ENCODE measurements at places on chromosomes 4 and X. TPM values are rescaled to one million over a fixed set of nuclear protein-coding genes. Genes with fewer than 3 reads are reported as not detected.

Gene DGKK
- not detected for total RNA-seq

Gene CLGN
- 40.8 TPM for total RNA-seq

Gene ARHGAP10
- 36.1 TPM for total RNA-seq

Gene HAUS7
- 10.5 TPM for total RNA-seq

Gene CENPVL3
- total RNA-seq: not detected

Gene TEX11
- total RNA-seq: not detected

Gene SLITRK2
- total RNA-seq: 0.41 TPM

Gene HMX1
- not detected for total RNA-seq

Gene CXCL1
- total RNA-seq: 8.5 TPM

Gene RTL9
- 0.41 TPM for total RNA-seq

Gene ZGRF1
- total RNA-seq: 1.0 TPM

Gene ODAM
- total RNA-seq: not detected

Gene AWAT2
- total RNA-seq: not detected

Gene LDB2
- 64.4 TPM for total RNA-seq

Gene EPGN
- 3.8 TPM for total RNA-seq

Gene CPZ
- 1.2 TPM for total RNA-seq

Gene KLHL4
- 2.4 TPM for total RNA-seq

Gene STK26
- 4.7 TPM for total RNA-seq

Gene GAB3
- 13.5 TPM for total RNA-seq

Gene P2RY8
- 0.93 TPM for total RNA-seq

Gene GRID2
- 0.16 TPM for total RNA-seq

Gene APLN
- total RNA-seq: 2.3 TPM

Gene CT47B1
- not detected for total RNA-seq

Gene CENPE
- 3.0 TPM for total RNA-seq

Gene CFI
- 30.4 TPM for total RNA-seq

Gene LUZP4
- not detected for total RNA-seq

Gene ARHGEF38
- not detected for total RNA-seq

Gene ESX1
- not detected for total RNA-seq

Gene GNPDA2
- 13.8 TPM for total RNA-seq

Gene NAP1L3
- 7.5 TPM for total RNA-seq

Gene SOD3
- 94.9 TPM for total RNA-seq

Gene CSN1S1
- total RNA-seq: not detected

Data from right atrium auricular region (tissue), 2 donors.